ENCODE measurements at places on chromosomes 4 and X.

DNA sequence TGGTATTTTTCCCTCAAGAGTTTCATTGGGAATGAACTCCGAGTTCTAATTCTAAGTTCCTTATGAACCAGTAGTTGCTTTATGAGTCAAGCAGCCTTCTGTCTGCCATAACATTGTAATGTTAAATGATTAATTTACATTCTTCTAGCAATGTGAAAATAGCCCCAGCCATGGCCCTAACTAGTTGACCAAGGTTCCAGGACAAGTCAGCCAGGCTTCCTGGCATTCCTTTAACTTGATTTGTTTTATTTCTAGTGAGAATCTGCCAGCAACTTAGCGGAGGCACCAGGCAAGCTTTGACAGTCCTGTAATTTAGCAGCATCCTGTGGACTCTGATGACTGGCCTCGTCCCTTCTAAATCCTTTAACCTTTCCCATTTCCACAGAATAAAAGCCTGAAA is 69.0 kb downstream of the GLRA2 start:
- DNase-seq: no peak

- DNase-seq: no peak
Measured at GRCh38 chr4:6471307-6472007, 957 bp downstream of the PPP2R2C start.

- DNase-seq: no peak
Measured at GRCh38 chr4:65645185-65645584, 25.1 kb downstream of the EPHA5 start.

DNA sequence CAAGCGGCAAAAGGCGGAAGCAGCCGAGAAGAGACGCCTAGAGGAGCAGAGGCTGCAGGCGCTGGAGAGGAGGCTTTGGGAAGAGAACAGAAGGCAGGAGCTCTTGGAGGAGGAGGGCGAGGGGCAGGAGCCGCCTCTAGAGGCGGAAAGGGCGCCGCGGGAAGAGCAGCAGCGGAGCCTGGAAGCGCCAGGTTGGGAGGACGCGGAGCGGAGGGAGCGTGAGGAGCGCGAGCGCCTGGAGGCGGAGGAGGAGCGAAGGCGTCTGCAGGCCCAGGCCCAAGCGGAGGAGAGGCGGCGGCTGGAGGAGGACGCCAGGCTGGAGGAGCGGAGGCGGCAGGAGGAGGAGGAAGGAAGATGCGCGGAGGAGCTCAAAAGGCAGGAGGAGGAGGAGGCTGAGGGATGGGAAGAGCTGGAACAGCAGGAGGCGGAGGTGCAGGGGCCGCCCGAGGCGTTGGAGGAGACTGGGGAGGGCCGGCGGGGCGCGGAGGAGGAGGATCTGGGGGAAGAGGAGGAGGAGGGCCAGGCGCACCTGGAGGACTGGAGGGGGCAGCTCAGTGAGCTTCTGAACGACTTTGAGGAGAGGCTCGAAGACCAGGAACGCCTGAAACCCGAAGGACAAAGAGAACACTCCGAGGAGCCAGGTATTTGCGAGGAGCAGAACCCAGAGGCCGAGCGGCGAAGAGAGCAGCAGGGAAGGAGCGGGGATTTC is 72.9 kb downstream of the AASDH start:
- no peak for DNase-seq

- DNase-seq: no peak
Measured at GRCh38 chrX:93420525-93421082, 252.8 kb downstream of the NAP1L3 start.

GRCh38 chr4:17027495-17027894 is 129.1 kb upstream of the LDB2 start:
- no peak for DNase-seq

- DNase-seq: no peak
Measured at GRCh38 chr4:123871341-123871740, 474.7 kb downstream of the SPRY1 start.

DNA sequence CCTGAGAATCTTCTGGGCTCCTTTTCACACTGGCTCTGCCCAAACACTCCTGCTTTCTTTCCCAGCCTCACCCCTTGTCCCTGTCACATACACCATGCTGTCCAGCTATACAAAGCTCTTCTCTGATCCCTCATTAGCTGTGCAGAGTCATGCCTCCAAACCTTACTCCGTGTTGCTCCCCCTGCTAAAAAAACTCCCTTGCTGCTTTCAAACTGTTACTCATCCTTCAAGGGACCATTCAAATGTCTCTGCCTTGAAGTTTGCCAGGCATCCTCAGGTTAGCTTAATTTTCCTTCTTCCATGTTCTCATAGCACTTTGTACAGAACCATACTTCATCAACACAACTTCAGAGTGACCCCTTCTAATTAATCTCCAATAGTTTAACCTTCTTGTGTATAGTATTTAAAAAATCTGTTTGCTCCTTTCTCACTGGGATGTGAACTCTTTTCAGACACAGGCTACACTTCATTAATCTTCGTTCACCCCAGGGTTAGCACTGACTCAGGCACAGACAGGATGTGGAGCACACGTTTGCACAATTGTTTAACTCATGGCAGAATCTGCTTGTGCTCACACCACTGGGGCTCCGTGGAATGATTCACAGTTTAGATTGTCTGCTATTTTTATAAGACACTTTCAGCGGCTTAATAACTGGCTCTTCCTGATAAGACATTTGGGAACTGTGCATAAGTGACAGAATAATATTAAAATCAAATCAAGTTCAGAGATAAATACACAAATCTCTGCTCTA is 21.4 kb upstream of the SEL1L3 start:
- DNase-seq: no peak

DNA sequence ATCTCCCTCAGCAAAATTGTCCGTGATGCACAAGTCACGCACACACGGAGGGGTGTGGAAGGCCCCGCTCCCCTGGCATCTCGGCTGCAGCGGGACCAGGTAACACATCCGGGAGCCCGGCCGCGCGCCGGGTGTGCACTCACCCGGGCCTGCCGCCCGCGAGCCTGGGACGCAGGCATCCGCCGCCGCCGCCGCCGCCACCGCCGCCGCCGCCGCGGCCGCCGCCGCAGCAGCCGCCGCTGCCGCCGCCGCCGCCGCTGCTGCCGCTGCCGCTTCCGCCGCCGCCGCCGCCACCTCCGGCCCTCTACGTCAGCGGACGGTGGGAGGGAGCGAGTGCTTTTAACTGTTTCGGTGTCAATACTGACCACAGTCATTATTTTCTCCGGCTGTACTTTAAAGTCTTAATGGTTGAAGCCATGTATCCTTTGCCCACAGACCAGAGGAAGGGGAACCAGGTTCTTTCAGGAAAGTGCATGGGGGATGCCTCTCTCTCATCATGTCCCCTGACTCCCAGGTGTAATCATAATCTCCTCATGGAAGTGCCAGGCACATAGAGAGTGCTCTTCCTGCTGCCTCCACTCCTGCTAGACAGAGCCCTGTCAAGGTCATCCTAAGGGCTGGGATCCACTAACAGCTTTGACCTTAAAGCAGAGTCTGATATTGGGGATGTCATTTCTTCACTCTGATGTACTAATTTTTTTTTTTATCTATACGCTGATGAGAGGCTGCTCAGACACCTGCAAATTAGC is 38.0 kb downstream of the MAGEE2 start:
- peak; percentile 4 for DNase-seq

DNA sequence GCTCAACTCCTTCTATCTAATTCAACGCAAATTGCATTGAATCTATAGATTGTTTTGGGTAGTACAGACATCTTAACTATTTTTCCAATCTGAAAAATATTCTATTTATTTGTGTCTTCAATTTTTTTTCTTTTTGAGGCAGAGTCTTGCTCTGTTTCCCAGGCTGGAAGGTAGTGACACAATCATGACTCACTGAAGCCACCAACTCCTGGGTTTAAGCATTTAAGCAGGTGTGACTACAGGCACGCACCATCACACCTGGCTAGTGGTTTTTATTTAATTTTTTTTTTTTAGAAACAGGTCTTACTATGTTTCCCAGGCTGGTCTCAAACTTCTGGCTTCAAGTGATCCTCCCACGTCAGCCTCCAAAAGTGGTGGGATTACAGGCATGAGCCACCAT is 98.3 kb downstream of the GK start:
- no peak for DNase-seq

- DNase-seq: no peak
Measured at GRCh38 chrX:10534611-10535010, 85.8 kb downstream of the MID1 start.

DNA sequence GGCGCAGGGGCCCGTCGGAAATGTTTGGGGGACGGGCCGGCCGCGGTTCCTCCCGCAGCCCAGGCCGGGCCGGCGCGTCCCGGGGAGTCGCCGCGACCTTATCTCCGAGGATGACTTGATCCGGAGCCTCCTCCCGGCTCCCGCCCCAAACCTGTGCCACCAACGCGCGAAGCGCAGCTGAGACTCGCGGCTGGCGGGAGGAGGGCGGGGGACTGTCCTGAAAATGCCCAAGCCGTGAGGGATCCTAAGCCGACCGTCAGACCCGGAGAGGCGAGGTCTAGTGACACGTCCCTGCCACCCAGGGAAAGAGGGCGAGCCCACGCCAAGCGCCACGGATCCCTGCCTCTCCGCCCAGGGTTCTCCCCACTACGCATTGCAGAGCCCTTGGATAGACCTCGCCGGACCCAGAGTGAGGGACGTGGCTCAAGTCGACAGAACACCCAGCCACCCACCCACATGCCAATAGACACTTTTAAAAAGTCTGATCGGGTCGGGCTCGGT is 26.9 kb downstream of the UTP14A start:
- no peak for DNase-seq

- DNase-seq: no peak
Measured at GRCh38 chrX:123871309-123871708, 11.5 kb downstream of the XIAP start.

DNA sequence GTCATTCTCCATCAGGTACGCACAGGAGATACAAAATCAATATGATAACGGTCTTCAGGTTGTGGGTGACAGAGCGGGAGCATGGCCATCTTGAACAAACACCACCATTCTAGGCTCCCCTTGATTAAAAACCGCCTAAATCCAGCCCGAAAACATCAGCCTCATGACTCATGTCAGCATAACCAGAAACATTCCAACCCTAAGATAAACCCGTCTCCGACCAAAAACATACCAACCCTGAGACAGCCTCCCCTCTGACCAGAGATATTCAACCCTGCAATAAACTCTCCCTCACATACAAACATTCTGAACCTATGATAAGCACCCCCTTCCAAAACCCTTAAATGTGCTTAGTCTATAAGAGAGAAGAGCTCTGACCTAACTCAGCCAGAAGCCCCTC is 157.9 kb downstream of the DHRSX start:
- DNase-seq: no peak

DNA sequence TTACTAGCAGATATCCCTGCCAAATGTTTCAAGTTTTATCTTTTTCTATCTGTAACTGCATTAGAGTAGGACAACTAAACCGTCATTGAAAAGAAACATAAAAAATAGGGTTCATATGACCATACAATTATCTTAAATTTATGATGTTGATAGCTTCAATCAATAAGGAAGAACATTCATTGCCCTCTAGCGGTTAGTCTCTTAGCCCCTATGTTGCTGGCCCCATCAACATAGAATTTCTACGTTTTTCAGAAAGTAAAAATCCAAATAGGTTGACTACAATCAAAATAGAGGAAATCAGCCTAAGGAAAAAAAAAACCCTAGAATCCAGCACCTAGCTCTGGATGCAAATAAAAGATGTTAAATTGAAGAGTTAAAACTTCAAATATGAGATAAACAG is 225.1 kb upstream of the ITM2A start:
- no peak for DNase-seq

DNA sequence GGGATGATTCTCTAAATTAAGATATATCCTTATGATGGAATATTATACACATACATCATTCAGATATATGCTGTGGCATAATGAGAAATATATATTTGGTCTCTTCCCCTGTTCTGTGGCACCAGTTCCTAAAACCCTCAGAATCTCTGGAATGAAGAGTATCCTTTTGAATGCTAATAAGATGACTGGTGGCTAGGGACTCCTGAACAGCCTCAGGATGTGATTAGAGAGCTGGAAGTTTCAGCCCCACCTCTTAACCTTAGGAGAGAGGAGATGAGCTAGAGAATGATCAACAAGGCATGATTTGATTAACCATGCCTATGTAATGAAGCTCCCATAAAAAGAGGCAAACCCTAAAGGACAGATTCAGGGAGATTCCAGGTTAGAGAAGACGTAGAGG is 632.0 kb downstream of the IQCM start:
- no peak for DNase-seq

GRCh38 chr4:159400558-159401225 is 297.8 kb downstream of the RAPGEF2 start:
- no peak for DNase-seq

Measured in activated CD4-positive, alpha-beta T cell treated with anti-CD3 and anti-CD28 coated beads, Interleukin-2, amount 50 U/mL, for 24 hours (primary cell).